ENCODE measurements at places on chromosomes 11 and 22.
A peak's percentile ranks its signal among the peaks of the same experiment; 100 is the strongest.

GRCh38 chr11:92671081-92671480 is 298.4 kb upstream of the MTNR1B start:
- DNase-seq: no peak

- DNase-seq: no peak
Observed at GRCh38 chr11:94521684-94522083, 9.4 kb downstream of the C11orf97 start.

GRCh38 chr11:104934594-104934993 is 33.8 kb downstream of the CASP4 start:
- DNase-seq: no peak

GRCh38 chr11:66239998-66240780 is 28.2 kb upstream of the RAB1B start:
- DNase-seq: no peak

GRCh38 chr11:100550912-100551632 is 136.0 kb upstream of the ARHGAP42 start:
- DNase-seq: no peak

GRCh38 chr11:94630221-94630620 is 63.1 kb downstream of the PIWIL4 start:
- no peak for DNase-seq

- no peak for DNase-seq
Observed at GRCh38 chr11:128458321-128458720, 129.0 kb downstream of the ETS1 start.

DNA sequence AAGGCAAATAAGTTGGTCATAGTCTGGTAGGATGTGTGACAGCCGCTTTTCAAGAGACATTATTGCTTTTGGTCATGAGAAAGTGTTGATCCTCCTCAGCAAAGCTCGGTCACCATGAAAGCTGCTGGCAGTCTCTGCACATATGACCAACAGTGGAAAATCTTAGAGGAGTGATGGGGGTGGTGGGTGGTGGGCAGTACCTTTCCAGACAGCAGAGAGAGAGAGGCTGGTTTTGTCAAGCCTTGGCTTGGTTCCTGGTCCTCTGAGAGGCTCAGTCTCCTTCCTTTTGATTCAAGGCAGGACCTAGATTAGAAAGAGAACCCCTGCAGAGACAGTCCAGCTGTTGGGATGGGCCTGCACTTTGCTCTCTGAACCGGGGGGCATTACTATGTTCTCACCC is 20.0 kb upstream of the VSIG10L2 start:
- no peak for DNase-seq

DNA sequence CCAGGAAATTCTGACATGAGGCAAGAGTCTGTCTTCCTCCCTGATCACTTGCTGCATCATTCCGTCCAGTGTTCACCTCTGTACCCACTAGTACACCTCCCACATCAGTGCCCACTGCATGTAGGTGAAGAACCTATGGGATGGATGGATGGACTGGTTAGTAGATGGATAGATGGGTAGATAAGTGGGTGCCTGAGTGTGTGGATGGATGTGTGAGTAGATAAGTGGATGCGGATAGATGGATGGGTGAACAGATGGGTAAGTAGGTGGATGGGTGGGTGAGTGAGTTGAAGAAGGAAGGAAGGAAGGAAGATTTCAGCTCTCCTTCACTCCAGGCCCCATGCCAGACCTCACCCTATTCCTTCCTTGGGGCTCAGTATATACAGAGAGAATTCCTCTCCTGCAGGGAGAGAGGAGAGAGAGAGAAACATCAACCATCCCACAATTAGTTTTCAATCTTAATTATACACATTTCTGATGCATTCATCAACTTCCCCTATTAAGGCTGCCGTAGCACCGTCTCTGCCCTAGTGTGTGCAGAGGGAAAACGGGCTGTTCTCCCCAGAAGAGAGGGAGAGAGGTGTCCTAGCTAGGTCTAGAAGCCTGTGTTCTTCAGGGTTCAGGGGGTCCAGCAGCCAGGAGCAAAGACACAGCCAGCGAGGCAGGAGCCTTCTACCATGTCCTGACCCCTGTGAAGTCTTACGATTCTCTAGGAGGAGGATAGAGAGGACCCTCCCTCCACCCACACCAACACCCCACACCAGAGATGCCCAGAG is 125.3 kb downstream of the BUD13 start:
- DNase-seq: no peak

- DNase-seq: no peak
Observed at GRCh38 chr22:22031183-22031945, 48.8 kb upstream of the TOP3B start.

- DNase-seq: no peak
Observed at GRCh38 chr11:125947419-125948277, 1.8 kb downstream of the VSIG10L2 start.

GRCh38 chr11:59849129-59849528 is 3.8 kb upstream of the CBLIF start:
- no peak for DNase-seq

DNA sequence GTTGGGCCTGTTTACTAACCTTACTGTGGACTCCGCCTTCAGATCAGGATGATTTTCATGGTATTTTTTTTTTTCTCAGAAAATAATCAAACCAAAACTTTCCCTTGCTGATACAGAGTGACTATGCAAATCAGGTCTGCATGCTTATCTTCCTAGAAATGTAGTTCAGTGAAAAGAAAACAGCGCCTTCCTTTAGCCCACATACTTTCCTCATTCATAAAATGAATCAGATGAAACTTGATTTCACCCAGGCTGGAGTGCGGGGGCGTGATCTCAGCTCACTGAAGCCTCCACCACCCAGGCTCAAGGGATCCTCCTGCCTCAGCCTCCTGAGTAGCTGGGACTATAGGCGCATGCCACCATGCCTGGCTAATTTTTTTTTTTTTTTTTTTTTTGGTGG is 26.0 kb downstream of the ZNRF3 start:
- DNase-seq: no peak

GRCh38 chr11:33454264-33454663 is 197.1 kb downstream of the HIPK3 start:
- no peak for DNase-seq

GRCh38 chr11:128705124-128705920 is 11.4 kb downstream of the FLI1 start:
- no peak for DNase-seq

DNA sequence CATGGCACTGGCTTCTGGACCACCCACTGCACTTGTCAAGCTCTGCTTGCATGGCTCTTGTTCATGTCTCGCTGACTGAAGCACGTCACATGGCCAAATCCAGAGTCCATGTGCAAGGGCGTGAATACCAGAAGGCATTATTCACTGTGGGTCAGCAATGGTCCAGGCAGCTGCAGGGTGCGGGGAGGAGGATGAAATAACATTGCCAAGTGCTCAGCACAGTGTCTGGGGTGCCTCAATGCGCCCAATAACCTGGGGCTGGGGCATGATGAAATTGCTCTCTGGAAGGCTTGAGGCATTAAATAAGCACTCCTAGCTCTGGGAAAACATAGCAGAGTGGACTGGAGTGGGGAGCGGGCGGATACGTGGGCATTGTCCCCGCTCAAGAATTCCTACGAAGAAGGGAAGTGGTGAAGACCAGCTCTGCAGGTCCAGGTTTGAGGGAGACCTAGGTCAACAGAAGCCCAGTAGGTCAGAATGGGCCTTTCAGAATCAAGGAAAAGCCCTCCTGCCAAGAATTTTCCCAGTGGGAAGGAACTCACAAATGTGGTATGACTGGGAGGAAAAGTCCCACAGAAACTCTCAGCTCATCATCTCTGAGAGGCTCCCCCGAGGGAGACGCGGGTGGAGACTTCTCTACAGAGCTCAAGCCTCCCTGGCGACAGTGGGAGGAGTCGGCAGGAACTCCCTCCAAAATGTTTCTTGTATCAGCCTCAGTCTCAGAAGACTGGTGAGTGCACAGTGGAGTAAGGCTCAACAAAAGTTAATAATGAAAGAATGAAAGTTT is 15.3 kb upstream of the ACCSL start:
- DNase-seq: no peak

DNA sequence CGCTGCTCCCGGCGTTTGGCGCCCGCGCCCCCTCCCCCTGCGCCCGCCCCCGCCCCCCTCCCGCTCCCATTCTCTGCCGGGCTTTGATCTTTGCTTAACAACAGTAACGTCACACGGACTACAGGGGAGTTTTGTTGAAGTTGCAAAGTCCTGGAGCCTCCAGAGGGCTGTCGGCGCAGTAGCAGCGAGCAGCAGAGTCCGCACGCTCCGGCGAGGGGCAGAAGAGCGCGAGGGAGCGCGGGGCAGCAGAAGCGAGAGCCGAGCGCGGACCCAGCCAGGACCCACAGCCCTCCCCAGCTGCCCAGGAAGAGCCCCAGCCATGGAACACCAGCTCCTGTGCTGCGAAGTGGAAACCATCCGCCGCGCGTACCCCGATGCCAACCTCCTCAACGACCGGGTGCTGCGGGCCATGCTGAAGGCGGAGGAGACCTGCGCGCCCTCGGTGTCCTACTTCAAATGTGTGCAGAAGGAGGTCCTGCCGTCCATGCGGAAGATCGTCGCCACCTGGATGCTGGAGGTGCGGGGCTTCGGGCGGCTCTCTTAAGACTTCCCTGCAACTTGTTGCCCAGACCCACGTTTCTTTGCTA is at the start of gene CCND1:
CCND1 (plus strand) TSS at position 162 of the 587 bp plus-strand sequence; CDS start at position 320, 158 bp downstream.
- DNase-seq: peak; percentile 82

DNA sequence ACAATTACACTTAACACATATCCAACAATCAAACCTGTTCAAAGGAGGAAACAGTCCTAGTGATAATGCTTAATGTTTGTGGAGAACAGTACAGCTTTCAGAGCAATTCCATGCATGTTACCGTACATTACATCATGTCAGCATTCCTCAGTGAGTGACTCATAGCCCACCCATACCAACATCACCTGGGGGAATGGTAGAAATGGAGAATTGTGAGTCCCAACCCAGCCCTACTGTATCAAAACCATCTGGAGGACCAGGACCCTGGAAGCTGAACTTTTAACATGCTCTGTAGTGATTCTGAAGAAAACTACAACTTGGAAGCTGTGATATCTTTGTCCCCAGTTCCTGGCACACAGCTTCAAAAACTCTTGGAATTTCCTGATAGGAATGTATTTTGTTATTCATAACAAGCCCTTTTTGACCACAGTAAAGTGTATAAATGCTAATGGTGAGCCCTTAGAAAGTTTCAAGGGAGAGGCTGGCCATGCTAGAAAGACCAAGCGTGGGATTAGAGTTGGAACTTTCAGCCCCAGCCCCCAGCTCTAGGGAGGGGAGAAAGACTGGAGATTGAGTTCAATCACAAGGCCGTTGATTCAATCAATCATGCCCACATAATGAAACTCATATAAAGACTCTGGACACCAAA is 301.1 kb downstream of the BUD13 start:
- no peak for DNase-seq

- DNase-seq: no peak
Observed at GRCh38 chr11:45320371-45320770, 34.2 kb upstream of the SYT13 start.

DNA sequence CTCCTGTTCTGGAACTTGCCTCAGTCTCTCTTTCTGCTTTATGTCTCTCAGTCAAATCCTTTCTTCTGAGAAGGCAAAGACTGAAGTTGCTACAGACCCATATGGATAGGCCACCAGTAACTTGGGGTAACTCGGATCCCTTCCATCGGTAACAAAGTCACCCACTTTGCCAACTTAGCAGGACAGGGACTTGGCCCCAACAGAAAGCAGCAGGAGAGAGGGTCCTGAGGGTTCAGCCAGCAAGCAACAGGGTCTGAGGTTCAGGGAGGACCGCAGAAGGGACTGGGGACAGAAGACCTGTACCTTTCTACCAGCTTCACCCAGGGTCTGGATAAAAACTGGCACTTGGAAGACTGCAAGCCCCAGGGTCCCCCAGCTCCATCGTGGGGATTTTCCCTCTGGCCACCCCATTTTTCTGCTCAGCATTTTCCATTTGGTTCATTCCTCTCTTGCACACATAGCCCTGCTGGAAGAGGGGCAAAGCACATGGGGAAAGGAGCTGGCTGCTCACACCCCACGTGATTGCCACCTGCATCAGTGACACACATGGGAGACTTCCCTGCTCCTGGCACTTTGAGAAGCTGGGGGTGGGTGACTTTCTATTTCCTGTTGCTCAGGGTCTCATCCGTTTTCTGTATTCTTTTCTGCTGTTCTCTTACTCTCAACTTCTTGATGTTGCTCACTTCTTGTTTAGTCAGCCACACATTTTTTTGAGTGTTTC is 34.6 kb upstream of the GNAZ start:
- DNase-seq: no peak

- DNase-seq: no peak
Observed at GRCh38 chr11:13734530-13734929, 66.1 kb downstream of the FAR1 start.

DNA sequence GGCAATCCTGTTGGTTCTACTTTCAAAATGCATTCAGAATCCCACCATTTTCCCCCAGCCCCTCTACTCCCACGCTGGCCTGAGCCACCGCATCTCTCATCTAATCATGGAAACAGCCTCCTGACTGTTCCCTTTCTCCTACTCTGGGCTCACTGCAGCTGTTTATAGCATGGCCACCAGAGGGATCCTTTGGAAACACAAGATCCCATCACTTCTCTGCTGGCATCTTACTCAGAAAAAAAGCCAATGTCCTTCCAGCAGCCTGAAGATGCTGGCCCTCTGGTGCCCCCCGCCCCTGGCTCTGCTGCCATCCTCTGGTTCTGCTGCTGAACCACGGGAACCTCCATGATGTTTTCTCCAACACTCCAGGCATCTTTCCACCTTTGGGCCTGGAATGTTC is 11.1 kb downstream of the MS4A8 start:
- peak; percentile 25 for DNase-seq

- DNase-seq: peak; percentile 36
Observed at GRCh38 chr22:44132724-44133123, 48.0 kb upstream of the PARVG start.

DNA sequence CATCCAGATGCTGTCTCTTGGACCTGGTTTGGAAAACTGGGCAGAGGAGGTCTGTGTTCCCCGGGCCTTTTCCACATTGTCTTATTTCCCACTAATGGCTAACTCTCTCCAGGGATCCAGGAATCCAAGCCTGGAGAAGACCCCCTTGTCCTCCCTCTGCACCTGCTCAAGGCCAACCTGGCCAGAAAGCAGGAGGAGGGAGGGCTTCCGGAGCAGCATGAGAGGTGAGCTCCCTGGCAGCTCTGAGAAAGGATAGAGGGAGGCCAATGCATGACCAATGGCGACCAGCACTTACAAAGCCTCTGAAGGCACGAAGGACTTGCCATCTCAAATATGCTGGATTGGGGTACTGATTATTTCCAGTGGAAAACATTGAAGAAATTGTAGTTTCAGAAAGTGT is 445.0 kb upstream of the B3GAT1 start:
- DNase-seq: no peak

DNA sequence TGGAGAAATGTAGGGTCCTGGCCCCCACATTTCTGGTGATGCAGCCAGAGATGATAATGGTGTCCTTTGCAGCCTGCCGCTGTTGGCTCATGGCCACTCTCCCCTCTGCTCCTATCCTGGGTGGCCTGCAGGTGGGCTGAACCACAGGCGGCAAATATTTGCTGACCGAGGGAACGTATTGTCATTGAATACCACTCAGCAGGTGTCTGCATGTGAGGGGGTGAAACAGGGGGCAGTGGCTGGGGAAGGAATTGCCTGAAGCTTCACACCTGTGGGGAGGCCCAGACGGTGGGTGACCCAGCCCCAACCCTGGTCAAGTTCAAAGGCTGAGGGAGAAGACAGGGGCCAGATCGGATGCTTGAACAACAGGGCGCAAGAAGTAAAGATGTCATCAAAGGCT is 73.3 kb upstream of the WNT11 start:
- DNase-seq: peak; percentile 25

Measured in WTC11 (cell line).